ENCODE measurements at places on chromosomes 7 and 10.

DNA sequence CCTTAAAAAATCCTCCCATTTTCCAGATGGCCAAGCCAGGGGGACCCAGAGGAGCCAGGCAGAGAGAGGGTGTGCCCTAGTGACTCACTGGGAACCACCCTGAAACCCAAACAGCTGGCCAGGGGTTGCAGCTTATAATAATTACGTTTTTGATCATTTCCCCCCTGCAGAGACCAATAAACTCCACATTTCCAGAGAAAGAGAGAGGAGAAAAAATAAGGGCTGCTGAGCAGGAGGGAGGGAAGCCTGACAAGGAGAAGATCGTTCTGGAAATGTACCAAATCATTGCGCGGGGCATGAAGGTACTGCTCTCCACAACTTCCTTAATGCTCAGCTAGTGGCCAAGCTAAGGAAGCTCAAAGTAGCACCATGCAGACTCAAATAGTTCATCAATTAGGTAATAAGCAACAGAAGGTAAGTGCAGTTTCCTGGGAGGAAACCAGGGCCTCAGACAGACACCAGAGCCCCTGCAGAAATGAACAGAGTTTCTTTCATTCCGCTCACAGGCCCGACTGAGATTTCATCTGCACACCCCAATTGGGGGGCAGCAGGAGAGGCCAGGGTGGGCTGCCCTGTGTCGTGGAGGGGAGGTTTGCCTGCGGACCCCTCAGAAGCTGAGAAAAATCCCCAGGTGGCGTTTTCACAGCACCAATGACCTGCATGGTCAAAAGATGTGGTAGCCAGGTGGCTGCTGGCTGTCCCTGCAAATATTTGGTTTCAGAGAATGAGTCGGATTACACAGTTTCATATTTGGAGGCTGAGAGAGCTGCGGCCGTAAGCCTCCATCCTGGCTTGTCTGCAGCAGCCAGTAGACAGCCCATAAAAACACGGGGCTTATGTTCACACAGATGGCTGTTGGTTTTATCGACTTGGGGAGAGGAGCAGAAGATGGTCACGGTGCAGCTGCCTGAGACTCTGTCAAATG lies 153.2 kb upstream of the LYZL2 start:
- DNase-seq: no peak
- no peaks in the 10 kb centered on the region for H3K27me3 ChIP-seq
- peaks cover 25% of the 10 kb centered on the region for H3K4me1 ChIP-seq
- no peaks in the 10 kb centered on the region for H3K36me3 ChIP-seq

DNA sequence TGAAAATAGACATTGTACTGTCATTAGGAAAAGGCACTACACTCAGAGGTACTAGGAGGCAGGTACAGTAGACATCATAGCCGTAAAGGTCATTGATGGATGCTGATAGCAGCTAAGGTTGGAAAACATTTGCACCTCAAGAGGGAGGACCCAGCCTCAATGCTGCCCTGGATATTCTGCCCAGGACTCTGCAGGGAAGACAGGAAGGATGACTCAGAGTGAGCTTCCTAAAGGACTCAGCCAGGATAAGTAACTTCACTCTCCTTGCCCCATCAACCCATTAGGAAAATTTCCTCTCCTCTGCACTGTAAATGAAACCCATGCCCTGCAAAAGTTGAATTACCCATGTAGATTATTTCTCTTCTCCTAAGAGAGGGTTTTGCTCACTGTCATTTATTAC lies 617.9 kb upstream of the MKI67 start:
- no peaks in the 10 kb centered on the region for H3K27me3 ChIP-seq
- no peak for DNase-seq
- no peak overlapping the region for H3K4me3 ChIP-seq

GRCh38 chr7:157753713-157754415 lies 417.1 kb downstream of the DNAJB6 start:
- H3K4me3 ChIP-seq: no peak overlapping the region
- H3K27ac ChIP-seq: no peak overlapping the region
- no peaks in the 10 kb centered on the region for H3K36me3 ChIP-seq
- no peaks in the 10 kb centered on the region for H3K4me1 ChIP-seq

GRCh38 chr10:13340626-13341376 lies 7.3 kb downstream of the SEPHS1 start:
- H3K4me3 ChIP-seq: peak overlapping the region; percentile 25
- peaks cover 15% of the 10 kb centered on the region for H3K36me3 ChIP-seq
- DNase-seq: no peak
- H3K27ac ChIP-seq: no peak overlapping the region

DNA sequence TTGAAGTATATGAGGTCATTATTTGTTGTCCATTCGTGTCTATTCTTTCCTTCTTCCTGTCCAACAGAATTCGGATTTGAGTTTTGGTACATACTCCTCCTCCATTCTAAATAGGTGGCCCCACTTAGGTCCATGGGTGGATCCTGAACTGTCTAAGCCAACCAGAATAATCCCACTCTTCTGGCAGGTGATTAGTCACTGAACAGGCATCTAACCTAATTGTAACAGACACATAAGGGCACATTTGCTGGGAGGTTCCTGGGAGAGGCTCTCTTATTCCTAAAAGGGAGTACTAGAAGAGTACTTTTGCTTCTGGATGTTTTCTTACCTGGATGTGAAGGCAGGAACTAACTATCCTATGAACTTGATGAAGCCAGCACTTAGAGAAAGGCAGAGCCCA lies 16.8 kb downstream of the LRRC72 start:
- DNase-seq: no peak
- no peak overlapping the region for H3K4me3 ChIP-seq
- H3K27ac ChIP-seq: no peak overlapping the region
- no peaks in the 10 kb centered on the region for H3K4me1 ChIP-seq
- H3K27me3 ChIP-seq: no peaks in the 10 kb centered on the region
- no peaks in the 10 kb centered on the region for H3K36me3 ChIP-seq

GRCh38 chr7:85708221-85708620 lies 521.4 kb upstream of the SEMA3D start:
- H3K4me1 ChIP-seq: no peaks in the 10 kb centered on the region
- H3K36me3 ChIP-seq: no peaks in the 10 kb centered on the region
- DNase-seq: no peak
- H3K27me3 ChIP-seq: no peaks in the 10 kb centered on the region

Data from suprapubic skin (tissue), 4 donors.